Uterus (tissue), 4 donors: ENCODE measurements at places on chromosomes 6 and 20. TPM values are rescaled to one million over a fixed set of nuclear protein-coding genes. Genes with fewer than 3 reads are reported as not detected.

DNA sequence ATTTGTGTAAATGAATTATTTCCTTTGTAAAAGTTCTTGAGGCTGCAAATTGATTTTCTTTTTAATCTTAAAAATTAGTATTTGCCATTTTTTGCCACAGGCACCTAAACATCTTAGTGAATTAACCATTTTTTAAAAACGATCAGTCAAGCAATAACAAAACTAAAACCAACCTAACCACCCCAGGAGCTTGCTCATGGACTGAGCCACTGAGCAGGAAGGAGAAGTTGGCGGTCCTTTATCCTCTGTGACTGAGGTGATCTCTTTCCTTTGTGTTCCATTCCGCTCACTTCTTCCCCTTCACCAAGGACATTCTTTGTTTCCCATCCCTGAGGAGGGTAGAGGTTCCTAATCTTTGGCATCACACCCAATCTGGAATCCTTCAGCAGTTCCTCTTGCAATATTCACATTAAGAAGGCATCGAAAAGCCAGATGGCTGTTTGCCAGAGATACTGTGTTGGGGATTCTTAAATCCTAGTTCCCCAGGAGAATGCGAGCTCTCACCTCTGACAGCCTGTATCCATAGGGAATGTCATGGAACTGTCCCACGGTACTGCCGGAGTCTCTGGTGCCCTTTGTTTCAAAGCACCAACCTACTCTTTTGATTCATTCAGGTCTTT is 30.5 kb downstream of the RPRD1B start:
- no peaks in the 10 kb centered on the region for H3K4me1 ChIP-seq
- no peaks in the 10 kb centered on the region for H3K27me3 ChIP-seq
- no peak overlapping the region for H3K4me3 ChIP-seq
- no peaks in the 10 kb centered on the region for H3K36me3 ChIP-seq
- no peak overlapping the region for H3K27ac ChIP-seq

- DNase-seq = no peak
- no peak within 1 kb of the TSS for H3K27ac ChIP-seq
- H3K27me3 ChIP-seq = peaks cover 7% of the 10 kb centered on the region
- H3K4me3 ChIP-seq = no peak within 1 kb of the TSS
- H3K4me1 ChIP-seq = no peaks in the 10 kb centered on the region
These were observed at the start of gene AVP for GRCh38 chr20:3084283-3084985. Gene AVP (minus strand): TSS chr20:3084724. CDS start chr20:3084674, 50 bp downstream.

DNA sequence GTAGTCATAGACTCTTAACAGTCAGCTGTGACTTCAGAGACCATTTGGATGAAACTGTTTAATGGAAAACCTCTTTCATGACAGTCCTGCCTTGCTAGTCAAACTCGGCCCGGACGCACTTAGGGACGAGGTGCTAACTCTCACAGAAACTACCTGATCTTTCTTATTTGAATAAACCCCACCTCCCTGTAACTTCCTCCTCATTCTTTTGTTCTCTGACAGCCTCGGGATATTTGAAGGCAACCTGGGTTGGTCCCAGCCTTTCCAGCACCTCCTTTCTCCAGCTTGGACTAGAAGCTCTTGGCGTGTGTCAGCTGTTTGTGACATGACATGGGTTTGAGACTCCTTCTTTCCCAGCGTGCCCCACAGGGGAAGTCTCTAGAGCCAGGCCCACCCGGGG is 175.3 kb upstream of the EXOC2 start:
- no peak overlapping the region for H3K27ac ChIP-seq
- no peaks in the 10 kb centered on the region for H3K4me1 ChIP-seq
- H3K36me3 ChIP-seq = no peaks in the 10 kb centered on the region
- H3K4me3 ChIP-seq = no peak overlapping the region

GRCh38 chr6:89353702-89354392 is 1.3 kb upstream of the UBE2J1 start:
- peaks cover 5% of the 10 kb centered on the region for H3K4me1 ChIP-seq
- H3K27me3 ChIP-seq = no peaks in the 10 kb centered on the region
- DNase-seq = no peak
- peak overlapping the region; percentile 99 for H3K27ac ChIP-seq
- H3K4me3 ChIP-seq = no peak overlapping the region

GRCh38 chr6:2186516-2186915 is 58.9 kb downstream of the GMDS start:
- H3K27ac ChIP-seq = no peak overlapping the region
- H3K4me1 ChIP-seq = no peaks in the 10 kb centered on the region
- no peaks in the 10 kb centered on the region for H3K36me3 ChIP-seq
- DNase-seq = no peak
- no peak overlapping the region for H3K4me3 ChIP-seq

DNA sequence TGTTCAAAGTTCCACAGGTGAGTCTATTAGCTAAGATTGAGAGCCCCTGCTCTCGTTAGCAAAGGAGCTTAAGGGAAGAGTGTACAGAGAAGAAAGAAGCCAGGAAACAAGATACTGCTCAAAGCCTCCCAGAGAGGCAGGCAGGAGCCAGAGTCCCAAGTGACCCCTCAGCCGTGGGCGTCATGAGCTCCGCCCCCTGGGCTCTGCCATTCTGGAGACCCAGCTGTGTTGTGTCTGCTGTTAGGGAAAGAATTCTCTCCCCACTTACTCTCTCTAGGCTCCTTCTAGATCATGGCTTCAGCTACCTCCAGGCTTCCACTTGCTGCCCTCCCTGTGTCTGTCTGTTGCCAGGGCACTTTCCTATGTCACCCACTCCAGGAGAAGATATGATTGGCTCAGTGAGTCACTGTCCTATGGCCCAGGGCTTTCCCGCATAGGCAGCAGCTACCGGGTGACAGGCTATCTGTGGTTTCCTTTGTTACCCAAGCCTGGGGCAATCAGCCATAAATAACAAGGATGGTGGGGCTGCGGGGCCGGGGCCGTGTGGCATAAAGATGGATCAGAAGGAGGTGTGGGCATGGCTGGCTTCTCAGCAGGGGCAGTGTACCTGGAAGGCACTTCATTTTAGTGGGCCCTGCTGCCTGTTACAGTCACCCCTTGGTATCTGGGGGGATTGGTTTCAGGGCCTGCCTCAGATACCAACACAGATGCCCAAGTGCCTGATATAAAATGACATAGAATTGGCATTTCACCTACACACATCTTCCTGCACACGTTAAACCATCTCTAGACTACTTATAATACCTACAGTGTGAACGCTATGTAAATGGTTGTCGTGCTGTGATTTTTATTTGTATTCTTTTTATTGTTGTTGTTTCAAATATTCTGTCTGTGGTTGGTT is 118.9 kb downstream of the ARMC2 start:
- H3K27me3 ChIP-seq = no peaks in the 10 kb centered on the region
- H3K4me1 ChIP-seq = no peaks in the 10 kb centered on the region
- no peak for DNase-seq
- no peak overlapping the region for H3K4me3 ChIP-seq
- H3K36me3 ChIP-seq = no peaks in the 10 kb centered on the region

DNA sequence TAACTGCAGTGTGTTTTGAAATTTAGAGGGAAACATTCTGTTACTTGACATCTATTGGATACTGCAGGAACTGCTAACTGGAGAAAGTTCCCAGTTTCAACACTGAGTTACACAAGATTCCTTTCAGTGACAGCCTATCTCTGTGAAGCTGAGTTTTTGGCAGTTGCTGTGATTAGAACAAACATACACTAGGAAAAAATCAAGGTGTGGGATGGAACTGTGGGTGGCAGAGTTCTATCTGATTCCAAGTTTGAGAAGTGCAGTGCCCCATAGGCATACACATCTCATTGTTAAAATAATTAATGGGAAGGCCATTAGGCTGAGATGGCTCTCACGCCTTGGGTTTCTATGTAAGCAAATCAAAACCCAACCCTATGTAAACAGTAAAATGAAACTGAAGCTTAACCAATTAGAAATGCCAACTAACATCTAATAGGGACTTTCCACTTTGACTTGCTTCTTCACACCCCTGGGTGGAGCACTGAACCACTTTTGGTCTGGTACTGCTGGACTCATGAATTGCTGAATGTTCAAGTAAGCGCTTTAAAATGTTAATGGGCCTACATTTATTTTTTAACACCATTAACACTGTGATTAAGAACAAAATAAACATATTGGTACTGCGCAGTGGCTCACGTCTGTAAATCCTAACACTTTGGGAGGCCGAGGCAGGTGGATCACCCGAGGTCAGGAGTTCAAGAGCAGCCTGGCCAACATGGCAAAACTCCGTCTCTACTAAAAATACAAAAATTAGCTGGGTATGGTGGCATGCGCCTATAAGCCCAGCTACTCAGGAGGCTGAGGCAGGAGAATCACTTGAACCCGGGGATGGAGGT is 55.2 kb upstream of the TBC1D7 start:
- no peak overlapping the region for H3K4me3 ChIP-seq
- no peak for DNase-seq
- H3K4me1 ChIP-seq = no peaks in the 10 kb centered on the region
- H3K27ac ChIP-seq = no peak overlapping the region
- H3K36me3 ChIP-seq = no peaks in the 10 kb centered on the region

DNA sequence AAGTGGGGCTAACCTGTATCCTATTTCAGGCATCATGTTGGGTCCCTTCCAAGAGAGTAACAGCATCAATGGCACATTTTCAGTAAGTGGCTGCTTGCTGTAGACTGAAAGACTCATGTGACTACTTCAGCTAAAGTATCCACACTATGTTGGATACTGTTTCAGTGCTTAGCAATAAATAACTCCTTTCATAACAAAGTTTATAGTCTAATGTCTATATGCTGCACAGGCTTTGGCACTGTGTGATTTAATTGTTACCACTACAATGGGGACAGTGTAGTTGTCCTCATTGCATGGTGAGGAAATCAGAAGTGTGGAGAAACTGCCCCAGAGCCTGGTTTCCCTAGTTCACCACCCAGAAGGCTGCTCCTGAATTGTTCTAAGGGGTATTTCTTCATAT is 318.0 kb upstream of the PTCHD4 start:
- no peak overlapping the region for H3K4me3 ChIP-seq
- no peak for DNase-seq
- H3K4me1 ChIP-seq = no peaks in the 10 kb centered on the region
- H3K36me3 ChIP-seq = no peaks in the 10 kb centered on the region
- no peak overlapping the region for H3K27ac ChIP-seq
- no peaks in the 10 kb centered on the region for H3K27me3 ChIP-seq

The ENPP1 gene
- 50.8 TPM for total RNA-seq

The CPNE5 gene
- total RNA-seq = 33.8 TPM

The DEFB118 gene
- not detected for total RNA-seq
